ENCODE measurements at places on chromosomes 2 and 18.

DNA sequence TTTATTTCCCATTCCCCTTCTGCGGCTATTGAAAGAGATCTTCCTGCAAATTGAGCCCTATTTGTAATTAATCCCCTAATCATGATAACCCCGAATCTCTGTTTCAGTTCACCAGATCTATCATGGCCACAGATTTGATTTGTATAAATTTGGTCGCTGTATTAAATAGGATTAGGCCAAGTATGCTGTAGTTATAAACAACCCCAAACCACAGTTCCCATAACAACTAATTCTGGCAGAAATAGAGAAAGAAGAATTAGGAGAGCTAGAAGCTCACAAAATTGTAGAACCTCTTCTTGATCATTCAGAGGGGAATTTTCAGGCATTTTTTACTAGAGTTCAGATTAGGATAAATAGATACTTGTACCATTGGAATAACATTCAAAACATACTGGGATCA, 433.7 kb upstream of the TNP1 start:
- no peak for DNase-seq

GRCh38 chr18:49249521-49249920, 210.9 kb downstream of the DYM start:
- no peak for DNase-seq

- no peak for DNase-seq
These were observed 46.8 kb upstream of the SMIM21 start for GRCh38 chr18:75474332-75474731.

GRCh38 chr18:23209031-23209430, 73.7 kb downstream of the CABLES1 start:
- no peak for DNase-seq

- no peak for DNase-seq
These were observed 46.6 kb downstream of the SPATS2L start for GRCh38 chr2:200353120-200353519.

DNA sequence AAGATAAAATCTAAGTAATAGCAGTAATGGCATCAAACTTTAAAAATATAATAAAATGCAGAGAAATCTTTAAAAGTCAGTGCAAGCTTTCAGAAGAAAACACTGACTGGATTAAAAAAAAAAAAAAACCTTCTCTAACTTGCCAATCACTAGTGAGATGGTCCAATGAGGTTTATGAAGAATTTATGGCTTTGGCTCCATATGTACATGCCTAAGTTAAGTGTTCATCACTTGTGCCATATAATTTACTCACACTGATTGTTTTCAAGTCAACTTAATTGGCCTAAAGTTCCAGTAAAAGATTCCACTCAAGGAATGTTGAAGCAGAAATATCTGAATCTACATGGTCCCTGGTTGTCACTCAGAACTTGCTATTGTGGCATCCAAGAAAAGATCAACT, 40.7 kb upstream of the RAB27B start:
- no peak for DNase-seq

GRCh38 chr2:170088776-170089175, 89.2 kb upstream of the MYO3B start:
- no peak for DNase-seq

- no peak for DNase-seq
These were observed 107.3 kb upstream of the FZD5 start for GRCh38 chr2:207876842-207877535.

DNA sequence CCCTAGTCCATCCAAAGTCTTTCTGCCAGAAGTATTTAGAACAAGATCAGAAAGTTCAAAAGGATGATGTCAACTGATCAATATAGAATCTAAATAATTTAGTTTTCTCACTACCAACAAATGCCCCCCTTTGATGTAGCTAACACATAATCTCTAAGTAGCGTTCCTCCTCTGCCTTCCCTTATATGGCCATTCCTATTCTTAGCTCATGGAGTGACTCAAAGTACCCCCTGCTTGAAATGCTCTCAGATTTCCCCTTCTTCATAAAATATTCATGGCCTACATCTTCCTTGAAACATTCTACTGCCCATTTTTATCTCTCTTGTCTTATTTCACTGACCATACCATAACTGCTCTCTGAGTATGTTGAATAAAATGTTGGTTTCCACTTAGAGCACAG, 151.5 kb downstream of the UPP2 start:
- DNase-seq, result no peak

DNA sequence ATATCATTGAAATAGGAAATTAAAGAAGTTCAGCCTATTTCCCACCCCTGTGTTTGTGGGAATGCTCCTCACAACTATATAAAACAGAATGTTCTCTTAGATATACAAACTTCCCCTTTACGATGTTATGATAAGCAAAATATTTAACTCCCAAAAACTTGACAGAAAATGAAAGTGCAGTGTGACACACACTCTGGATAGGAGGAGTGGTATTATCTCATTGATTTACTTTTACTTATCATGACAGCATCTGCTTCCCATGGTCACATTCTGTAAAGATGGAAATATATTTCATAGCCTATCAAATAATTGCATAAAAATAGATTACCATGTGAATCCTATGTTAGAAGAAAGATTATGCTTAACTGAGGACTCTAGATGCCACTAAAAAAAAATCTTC, 96.6 kb upstream of the STK17B start:
- DNase-seq, result no peak

GRCh38 chr2:149076863-149077412, 38.4 kb downstream of the LYPD6B start:
- DNase-seq, result no peak

DNA sequence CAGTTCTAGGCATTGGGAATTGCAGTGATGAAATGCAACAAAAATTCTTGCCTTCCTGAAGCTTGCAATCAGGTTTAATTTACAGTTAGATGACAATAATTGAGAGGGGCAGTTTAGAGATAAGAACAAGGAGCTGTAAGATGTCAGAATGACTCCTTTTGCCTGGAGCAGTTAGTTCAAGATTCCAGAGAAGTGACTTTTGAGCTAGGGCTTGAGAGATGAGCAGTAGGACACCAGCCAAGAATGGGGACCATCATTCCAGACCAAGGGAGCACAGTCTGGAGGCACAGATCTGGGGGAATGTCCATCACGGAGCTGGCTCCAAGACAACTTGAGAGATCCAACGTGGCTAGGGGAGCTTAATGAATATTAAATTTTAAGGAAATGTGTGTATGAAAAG, 26.8 kb downstream of the CACNB4 start:
- no peak for DNase-seq

DNA sequence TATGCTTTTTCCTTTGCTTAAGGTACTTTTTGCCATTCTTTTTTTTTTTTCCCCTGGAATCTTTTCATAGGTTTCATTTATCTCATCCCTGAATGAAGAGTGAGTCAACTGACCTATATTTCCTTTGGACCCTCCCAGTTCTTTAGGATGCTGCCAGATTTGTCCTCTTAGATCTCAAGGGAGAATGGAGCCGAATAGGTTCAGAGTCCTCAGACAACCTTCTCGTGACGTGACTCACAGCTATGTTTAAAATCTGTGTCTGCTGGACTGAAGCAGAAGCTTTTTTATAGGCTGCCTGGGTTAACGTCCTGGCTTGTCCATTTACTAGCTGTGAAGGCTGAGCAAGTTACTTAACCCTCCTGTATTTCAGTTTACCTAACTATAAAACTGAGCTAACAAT, 358.6 kb downstream of the DLGAP1 start:
- DNase-seq, result peak; percentile 21

GRCh38 chr2:196131384-196131937, 39.9 kb downstream of the STK17B start:
- no peak for DNase-seq

DNA sequence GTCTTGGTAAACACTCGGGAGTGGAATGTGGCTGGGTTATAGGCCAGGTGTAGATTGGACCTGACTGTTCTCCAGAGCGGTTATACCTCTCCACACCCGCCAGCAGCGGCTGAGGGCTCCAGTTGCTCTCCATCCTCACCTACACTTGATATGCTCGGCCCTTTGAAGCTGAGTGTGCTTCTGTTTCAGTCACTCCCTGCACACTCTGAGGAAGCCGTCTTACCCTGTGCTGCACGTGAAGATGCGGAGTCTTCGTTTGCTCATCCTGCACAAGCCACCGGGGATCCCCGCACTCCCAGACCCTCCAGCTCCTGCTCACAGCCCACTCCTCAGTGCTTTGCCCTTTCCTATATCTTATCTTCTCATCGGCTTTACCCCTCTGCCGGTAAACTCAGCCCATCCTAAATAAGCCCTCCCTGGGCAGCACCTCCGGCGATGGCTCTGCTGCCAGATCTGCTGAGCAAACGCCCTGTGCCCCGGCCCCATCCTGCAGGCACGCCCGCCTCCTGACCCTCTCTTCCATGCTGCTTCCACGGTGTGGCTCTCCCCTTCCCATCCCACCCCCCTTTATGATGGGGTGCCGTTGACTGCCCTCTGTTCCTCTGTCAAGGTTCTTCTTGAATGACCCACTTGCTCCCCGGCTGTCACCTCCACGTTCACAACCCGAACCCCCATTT, 47.3 kb upstream of the ODC1 start:
- DNase-seq, result no peak

- DNase-seq, result no peak
These were observed 4.1 kb upstream of the YES1 start for GRCh38 chr18:816088-816653.

GRCh38 chr2:33614190-33614589, 15.1 kb upstream of the FAM98A start:
- DNase-seq, result no peak

- no peak for DNase-seq
These were observed 45.7 kb downstream of the PSD4 start for GRCh38 chr2:113219525-113219888.

GRCh38 chr2:70527447-70528080, 26.1 kb downstream of the TGFA start:
- DNase-seq, result no peak

DNA sequence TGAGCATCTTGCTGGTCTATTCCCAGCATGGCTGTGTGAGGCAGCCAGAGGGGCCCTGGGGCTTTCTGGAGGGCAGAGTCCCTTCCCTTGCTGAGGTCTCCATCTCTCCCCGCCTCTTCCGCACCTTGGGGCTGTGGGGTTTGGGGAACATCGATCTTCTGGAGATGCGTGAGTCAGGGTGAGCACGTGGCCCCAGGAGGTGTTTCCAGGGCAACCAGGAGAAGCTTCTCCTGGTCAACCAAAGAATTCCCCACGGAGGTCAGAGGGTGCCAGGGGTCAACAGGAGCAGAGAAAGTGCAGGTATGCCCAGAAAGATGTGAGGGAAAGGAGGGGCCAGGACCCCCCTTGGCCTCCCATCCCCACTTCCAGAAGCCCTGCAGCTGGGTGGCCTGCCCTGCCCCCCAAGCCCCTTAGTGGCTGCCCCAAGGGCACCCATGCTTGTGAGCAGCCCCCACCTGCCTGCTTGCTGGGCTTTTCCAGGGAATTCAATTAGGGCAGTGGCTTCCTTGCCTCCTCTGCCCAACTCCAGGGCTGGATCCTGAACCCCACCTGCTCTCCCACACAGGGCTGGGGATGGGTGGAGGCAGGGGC, 2.8 kb upstream of the PROM2 start:
- DNase-seq, result no peak

Data from LNCaP clone FGC (cell line).